CD14-positive monocyte (primary cell): ENCODE measurements at places on chromosomes 7 and 10. TPM values are rescaled to one million over a fixed set of nuclear protein-coding genes. Genes with fewer than 3 reads are reported as not detected.

Gene IFIT1B
- not detected for polyA plus RNA-seq

Gene ZPBP
- polyA plus RNA-seq, result not detected

Gene CH25H
- 1.2 and 1.5 TPM in 2 replicates for polyA plus RNA-seq

Gene HHEX
- 35.7 and 51.2 TPM in 2 replicates for polyA plus RNA-seq

Gene RTKN2
- 0.08 TPM for polyA plus RNA-seq

Gene ANKRD2
- not detected for polyA plus RNA-seq

Gene ASB10
- polyA plus RNA-seq, result not detected in 2 replicates

Gene PRKAR2B
- 5.6 TPM for polyA plus RNA-seq

Gene DRGX
- polyA plus RNA-seq, result not detected

Gene CYP3A7
- polyA plus RNA-seq, result not detected in 2 replicates

Gene ST8SIA6
- not detected for polyA plus RNA-seq

Gene OR6V1
- not detected in 2 replicates for polyA plus RNA-seq

Gene CACNB2
- 0.05 TPM for polyA plus RNA-seq

Gene RHOBTB1
- 0.41 TPM for polyA plus RNA-seq

Gene EN2
- polyA plus RNA-seq, result not detected in 2 replicates

Gene PTER
- 8.9 TPM for polyA plus RNA-seq

Gene COL1A2
- polyA plus RNA-seq, result not detected

Gene ASB15
- polyA plus RNA-seq, result not detected

Gene CALHM2
- 80.7 and 115 TPM in 2 replicates for polyA plus RNA-seq

Gene CCDC3
- polyA plus RNA-seq, result not detected in 2 replicates

Gene POLR2J2
- 1.2 TPM for polyA plus RNA-seq

Gene OR2A12
- polyA plus RNA-seq, result not detected

Gene TMEM273
- 6.7 TPM for polyA plus RNA-seq

Gene FMC1
- polyA plus RNA-seq, result 39.4 TPM

Gene LBX1
- not detected for polyA plus RNA-seq

Gene FAM25G
- polyA plus RNA-seq, result not detected in 2 replicates

Gene GPR15LG
- polyA plus RNA-seq, result not detected

Gene OPN1SW
- polyA plus RNA-seq, result not detected

Gene TRRAP
- 1.2 TPM for polyA plus RNA-seq

Gene DCLRE1C
- polyA plus RNA-seq, result 5.2 and 10.9 TPM in 2 replicates

Gene ZNF727
- not detected for polyA plus RNA-seq

Gene SOSTDC1
- polyA plus RNA-seq, result not detected

Gene PCDH15
- polyA plus RNA-seq, result not detected in 2 replicates

Gene SPDYE16
- polyA plus RNA-seq, result 0.06 and 0.23 TPM in 2 replicates

Gene ZWINT
- polyA plus RNA-seq, result 0.74 and 1.3 TPM in 2 replicates

Gene HECW1
- not detected for polyA plus RNA-seq

Gene C10orf53
- polyA plus RNA-seq, result not detected

Gene CALHM3
- not detected for polyA plus RNA-seq

Gene FBXL13
- 0.05 TPM in 1 of 2 replicates, not detected in the other for polyA plus RNA-seq

Gene NXPH1
- not detected for polyA plus RNA-seq

Gene CPEB3
- 2.2 and 2.9 TPM in 2 replicates for polyA plus RNA-seq

Gene GRID2IP
- not detected for polyA plus RNA-seq

Gene GPC2
- 0.61 and 0.91 TPM in 2 replicates for polyA plus RNA-seq

Gene EVX1
- not detected for polyA plus RNA-seq

Gene BAMBI
- polyA plus RNA-seq, result 0.09 TPM

Gene C10orf90
- not detected in 2 replicates for polyA plus RNA-seq

Gene CALHM1
- not detected for polyA plus RNA-seq

Gene SYT15B
- polyA plus RNA-seq, result not detected in 2 replicates

Gene PPP1R9A
- polyA plus RNA-seq, result not detected

Gene IQUB
- polyA plus RNA-seq, result not detected

Gene SLC18A3
- not detected for polyA plus RNA-seq
